ENCODE measurements at places on chromosomes 6 and 20.

DNA sequence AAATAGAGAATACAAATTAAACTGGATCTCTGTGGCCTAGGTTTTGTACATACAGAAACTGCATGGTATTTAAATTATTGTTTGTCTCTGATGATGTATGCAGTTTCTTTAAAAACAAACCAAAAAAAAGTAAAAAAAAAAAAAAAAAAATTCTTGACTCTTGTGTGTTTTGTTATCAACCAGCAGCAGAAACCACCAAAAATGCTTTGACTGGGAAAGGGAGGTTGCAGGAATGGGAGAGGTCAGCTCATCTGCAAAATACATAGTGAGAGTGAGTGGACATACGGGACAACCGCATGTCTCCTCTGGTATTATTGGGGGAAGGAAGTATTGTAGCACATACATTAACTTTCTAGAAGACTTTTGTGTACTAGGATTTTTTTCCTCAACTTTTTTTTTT, 38.0 kb downstream of the TBC1D7 start:
- DNase-seq, result no peak

DNA sequence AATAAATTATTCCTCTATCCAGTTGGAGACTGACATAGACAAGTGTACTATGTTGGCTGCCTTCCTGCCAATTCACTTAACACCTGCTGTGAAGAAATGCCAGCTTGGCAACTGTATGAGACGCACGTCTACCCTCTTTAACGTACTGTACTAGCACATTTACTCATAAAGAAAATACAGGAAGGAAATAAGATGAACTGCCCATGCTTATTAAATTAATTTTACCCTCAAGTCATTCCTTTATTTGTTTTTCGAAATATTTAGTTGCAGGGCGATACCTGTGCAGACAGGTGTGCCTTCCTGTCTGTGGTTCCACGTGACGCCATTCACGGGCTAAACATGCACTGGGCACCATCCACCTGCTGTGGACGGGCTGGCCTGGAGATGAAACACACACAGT, 52.0 kb downstream of the PSMG4 start:
- DNase-seq, result no peak

GRCh38 chr6:37758234-37758633, 60.6 kb upstream of the MDGA1 start:
- DNase-seq, result no peak

DNA sequence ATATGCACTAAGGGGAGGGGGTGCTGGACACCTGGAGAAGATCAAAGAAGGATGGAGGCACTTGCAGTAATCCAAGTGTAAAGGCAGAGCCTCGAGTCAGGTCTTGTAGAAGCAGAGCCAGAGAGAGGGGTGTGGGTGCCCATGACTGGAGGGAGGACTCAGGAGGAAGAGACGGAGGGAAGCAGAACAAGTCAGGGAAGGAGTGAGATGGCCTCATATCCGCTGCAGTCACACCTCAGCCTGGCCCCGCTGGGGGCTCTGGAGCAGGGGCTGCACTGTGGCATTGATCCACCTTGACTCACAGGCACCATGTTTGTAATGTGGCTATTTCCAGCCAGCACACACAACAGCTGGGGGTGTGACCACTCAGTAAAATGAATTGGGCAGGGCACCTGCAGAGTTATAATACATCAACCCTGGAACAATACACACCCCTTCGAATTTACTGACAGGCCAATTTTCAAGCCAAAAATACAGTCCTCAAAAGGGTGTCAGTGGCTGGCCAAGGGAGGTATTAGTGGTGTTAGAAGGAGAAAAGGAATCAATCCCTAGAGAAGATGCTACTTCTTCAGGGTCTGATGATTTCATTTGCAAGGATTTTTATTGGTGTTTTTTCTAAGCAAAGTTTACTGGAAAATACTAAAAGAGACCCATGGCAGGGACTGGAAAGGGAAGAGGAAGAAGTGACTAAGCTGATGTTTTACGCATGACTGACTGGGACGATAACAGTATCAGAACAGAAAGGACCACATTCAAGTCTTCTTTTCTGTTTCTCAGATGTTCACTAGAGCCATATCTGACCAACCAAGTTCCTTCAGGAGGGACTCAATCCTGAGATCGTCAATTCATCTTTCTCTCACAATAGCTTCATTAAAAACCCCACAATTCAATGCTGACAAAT, 18.9 kb upstream of the NXT1 start:
- DNase-seq, result no peak
